ENCODE measurements at places on chromosomes 4 and X.

- no peak for DNase-seq
Observed at GRCh38 chr4:105273230-105273629, 126.6 kb downstream of the TET2 start.

DNA sequence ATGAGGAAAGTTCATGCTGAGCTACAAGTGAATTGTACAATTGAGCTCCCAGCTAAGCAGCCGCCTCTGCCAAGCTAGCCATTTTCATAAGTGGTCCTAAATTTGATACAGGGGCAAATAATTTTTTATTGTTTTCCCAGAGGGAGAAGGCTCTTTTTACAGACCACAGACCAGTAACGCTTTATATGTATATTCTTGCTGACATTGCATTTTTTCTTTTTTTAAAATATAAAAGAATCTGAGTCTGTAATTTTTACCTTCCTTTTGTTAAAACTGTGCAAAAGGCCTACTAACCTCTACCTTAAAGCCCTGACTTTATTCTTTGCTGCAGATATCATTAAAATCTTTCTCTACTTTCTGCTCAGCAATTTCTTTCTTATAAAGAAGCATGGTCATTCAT is 501.2 kb upstream of the INTU start:
- no peak for DNase-seq

GRCh38 chr4:79042079-79042674 is 102.9 kb upstream of the PAQR3 start:
- DNase-seq: peak; percentile 30

DNA sequence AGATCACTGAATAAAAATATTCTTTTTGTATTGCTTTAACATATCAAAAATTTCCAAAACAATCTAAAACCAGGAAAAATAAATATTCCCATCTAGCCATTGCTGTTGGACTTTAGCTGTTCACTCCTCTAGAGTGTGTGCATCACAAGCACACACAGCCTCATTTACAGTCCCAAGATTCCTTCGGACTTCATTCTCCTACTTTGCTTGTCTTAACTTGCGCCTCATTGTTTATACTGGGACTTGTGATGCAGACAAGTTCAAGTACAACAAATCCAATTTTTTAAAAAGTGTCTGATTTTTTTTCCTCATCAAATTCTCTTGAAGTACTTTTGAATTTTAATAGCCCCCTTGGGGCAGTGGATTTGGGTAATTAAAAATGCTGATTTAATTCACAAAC is 55.6 kb downstream of the TLL1 start:
- DNase-seq: no peak

- no peak for DNase-seq
Observed at GRCh38 chrX:69318651-69319340, 153.5 kb upstream of the PJA1 start.

DNA sequence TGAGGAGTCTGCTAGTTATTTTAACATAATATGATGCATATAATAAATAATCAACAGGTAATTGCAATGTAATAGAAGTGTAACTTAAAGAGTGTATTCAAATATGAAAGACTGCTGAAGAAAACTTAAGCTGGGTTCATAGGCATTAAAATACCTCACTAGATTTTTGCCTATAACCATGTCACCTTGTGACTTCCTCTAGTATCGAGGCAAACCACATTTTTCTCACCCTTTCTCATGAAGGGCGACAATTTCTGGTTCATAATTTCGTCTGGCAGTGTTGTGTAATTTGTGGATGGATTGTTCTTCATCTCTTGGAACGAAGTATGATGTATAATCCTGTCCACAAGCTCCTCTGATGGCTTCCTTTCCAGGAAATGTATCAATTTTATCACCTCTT is 16.0 kb downstream of the SULT1E1 start:
- DNase-seq: no peak

DNA sequence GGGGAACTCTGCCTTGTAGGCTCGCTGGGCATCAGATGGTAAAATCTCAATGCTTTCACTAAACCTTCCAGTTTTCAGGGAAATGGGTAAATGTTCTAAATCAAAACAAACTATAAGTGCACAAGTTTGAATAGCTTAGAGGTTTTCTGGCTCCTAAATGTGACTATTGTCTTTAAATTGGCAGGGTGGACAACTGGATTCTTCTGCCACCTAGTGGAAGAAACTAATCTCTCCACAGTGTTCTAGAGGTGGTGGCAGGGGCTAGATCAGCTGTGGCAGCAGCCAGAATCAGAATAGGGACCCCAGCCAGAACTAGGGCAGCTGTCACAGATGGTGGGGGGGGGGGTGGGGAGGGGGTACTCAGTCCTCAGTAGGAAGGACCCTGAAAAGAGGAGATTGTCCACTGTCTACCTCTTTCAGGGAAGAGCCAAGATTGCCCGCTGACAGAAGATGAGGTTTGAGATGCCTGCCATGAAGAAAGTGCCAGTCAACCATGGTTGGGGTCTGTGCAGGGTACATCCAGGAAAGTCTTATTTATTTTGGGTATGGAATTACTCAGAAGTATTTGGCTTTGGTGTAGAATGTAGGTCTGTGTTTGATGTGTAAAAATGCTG is 201.4 kb downstream of the CCNG2 start:
- peak; percentile 45 for DNase-seq

GRCh38 chr4:6435010-6435409 is 37.4 kb downstream of the PPP2R2C start:
- no peak for DNase-seq

DNA sequence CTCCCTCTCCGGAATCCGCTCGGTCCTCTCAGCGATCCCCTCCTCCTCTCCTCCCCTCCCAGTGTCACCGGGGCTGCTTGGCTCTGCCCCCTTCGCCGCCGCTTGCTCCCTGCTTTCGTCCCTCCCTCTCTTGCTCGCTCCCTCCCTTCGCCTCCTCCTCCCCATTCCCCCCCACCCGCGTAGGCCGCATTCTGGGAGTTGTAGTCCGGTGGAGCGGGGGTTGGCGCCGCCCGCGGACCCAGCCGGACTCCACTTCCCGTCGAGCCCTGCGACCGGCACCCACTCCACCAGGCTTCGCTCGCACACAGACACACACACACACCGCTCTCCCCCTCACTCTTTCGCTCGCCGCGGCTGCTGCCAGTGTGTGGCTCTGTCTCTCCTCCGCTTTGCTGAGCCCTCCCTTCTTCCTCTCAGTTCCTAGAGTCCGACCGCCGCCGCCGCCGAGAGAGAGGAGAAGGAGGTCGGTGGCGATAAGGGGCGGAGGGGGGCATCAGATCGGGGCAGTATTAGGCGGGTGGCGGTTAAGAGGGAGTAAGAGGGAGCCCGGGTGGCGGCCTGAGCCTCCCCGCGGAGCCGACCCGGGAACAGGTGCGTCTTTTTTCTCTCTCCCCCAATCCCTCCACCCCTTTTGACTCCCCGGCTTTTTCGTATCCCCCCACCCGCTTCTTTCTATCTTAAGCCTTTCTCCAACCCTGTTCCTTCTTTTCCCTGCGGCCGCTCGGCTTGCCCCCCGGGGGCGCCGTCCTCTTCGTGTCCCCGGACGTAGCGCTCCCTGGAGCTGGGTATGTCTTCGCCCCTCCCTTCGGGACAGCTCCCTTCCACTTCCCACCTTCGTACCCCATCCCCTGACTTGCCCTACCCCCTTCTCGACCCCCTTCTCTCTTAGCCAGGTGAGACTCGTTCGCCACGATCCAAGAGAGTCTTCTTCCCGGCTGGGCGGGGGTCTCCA is at the start of gene BCORL1:
Gene BCORL1 (plus strand): TSS at position 336 of the 952 bp plus-strand sequence. CDS start 22,597 bp downstream, outside the sequence.
- peak; percentile 78 for DNase-seq

DNA sequence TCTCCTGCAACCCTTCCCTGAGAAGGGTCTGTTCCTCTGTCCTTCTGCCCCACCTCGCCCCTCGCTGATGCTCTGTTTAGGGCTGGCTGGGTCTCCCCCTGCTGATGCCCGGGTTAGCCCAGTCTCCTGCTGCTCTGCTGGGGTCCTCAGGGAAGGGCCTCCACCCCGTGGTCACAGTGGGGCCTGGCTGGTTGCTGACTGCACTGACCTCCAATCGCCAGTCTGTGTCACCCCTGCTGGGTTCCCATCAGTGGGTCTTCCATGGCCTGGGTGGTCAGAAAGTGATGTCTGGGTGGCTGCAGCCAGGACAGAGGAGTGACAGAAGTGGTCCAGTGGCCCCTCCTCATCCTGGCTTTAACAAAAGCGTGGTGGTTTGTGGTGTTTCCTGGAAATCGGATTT is 44.7 kb downstream of the EVC start:
- no peak for DNase-seq

GRCh38 chr4:120446051-120446567 is 379.5 kb upstream of the MAD2L1 start:
- DNase-seq: no peak

GRCh38 chrX:140065961-140066662 is 100.8 kb upstream of the CXorf66 start:
- DNase-seq: no peak

DNA sequence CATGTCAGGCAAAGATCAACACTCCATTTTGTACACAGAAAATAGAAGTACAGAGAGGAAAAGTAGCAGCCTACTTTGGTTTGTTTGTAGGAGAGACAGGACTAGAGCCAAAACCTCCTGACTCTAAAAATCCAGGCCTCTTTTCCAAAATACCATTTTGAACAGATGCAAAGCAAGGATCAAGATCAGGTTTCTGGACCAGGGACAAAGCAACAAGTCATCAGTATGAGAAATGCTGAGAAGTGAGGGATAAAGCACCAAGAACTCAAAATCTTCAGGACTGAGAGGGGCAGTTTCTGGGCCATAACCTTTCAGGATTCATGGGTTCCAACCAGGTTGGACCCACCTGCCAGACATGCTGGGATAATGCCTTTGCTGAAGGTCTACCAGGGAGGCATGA is 36.6 kb upstream of the MBTPS2 start:
- DNase-seq: no peak

GRCh38 chr4:173525118-173526011 is 4.7 kb downstream of the HAND2 start:
- no peak for DNase-seq

DNA sequence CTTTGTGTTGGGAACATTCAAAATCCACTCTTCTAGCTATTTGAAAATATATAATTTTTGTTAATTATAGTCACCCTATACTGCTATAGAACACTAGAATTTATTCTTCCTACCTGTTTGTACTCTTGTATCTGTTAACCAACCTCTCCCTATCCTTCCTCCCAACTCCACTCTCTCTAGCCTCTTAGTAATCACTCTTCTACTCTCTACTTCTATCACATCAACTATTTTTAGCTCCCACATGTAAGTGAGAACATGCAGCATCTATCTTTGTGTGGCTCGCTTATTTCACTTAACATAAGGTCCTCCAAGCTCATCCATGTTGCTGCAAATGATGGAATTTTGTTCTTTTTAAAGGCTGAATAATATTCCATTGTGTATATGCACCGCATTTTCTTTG is 537.3 kb downstream of the MID1IP1 start:
- DNase-seq: no peak

GRCh38 chrX:120755066-120755846 is 120.4 kb downstream of the CT47B1 start:
- no peak for DNase-seq

DNA sequence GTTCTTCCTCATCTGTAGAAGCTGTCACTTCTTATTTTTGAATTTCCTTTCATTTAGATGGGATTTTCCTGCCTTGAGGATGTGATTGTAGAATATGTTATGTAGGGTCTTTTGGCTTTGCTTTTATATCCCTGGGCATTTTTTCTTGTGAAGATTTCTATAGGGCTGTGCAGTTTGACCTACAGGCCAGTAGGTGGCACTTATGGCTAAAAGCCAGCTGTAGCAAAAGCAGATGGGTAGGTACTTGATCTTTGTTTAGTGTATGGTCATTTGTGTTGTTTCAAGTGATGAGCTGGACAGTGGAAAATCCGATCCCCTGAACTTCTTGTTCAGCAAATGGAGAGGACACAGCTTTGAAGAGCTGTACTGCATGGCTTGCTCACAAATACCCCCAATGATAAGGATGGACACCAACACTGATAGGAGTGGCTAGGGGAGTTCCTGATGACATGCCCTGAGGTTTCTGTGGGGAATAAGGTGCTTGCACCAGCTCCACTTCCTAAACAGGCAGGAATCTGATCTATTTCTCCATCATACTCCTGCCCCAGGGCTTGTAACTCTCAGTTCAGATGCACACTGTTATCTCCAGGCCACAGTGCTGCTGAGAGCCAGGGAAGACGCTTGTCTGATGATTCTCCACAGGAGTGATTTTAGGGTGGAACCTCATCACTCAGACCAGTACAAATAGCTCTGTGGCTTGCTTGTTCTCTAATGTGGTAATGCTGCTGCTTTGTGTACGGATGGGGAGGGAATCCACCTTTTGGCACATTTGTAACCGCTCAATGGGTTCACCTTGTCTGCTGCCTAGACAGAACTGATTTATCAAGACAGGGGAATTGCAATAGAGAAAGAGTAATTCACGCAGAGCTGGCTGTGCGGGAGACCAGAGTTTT is 417.1 kb upstream of the MAGEB16 start:
- DNase-seq: no peak

DNA sequence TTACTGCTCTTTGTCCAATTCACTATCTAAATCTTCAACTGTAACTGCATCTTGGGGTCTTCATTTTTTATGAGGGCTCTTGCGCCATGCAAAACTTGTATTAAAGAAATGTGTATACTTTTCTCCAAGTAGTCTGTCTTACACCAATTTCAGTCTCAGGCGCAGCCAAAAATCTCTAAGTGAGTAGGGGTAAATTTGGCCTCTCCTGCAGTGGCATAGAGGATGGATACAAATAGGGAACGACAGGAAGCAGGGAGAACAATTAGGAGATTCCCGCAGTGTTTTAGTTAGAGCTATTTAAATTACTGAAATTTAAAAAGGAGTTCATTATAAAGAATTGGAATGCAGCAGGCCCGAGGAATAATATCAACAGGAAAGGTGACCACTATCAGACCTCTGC is 30.2 kb downstream of the DMP1 start:
- no peak for DNase-seq

DNA sequence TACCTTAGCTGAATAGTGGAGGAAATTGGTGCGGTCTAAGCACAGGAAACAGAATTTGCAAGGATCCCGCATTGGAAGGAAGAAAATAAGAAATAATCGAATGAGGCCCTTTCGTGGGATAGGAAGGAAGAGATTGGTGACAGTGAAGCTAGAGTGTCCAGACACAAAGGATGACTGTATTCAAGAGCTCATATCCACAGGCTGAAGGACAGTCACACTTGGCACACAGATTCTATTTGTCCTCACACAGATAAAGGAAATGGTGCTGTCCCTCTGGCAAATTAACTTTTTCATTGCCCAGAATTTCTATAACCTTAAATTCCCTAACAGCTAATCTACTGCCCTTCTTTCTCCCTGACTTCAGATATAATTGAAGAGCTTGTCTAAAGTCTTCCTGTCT is 2188.9 kb upstream of the TENM3 start:
- DNase-seq: no peak

GRCh38 chr4:60683973-60684372 is 516.2 kb upstream of the ADGRL3 start:
- no peak for DNase-seq

DNA sequence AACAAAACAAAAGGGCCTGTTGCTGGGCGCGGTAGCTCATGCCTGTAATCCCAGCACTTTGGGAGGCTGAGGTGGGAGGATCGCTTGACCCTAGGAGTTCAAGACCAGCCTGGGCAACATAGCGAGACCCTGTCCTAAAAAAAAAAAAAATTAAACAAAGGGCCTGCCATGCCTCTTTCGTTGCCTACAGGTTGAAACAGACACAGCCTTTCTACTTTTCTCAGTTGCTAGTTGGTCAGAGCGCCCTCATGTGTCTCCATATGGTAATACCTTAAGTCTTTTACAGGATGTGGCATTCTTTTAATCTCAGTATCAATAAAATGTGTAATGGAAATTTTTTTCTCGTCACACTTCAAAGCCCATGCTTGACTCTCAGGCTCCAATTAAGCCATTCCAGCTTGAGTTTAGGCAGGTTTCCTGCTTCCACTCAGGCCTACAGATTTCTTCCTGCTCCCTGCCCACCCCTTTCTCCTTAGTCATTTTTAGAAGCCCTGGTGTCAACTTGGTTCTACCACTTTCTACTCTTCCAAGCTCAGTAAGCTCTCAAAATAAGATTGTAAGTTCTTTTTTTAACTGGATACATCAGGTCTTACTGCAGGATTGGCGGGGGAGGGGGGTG is 4.6 kb upstream of the SOWAHD start:
- DNase-seq: peak; percentile 46
